ENCODE measurements at places on chromosomes 12 and 14.
A peak's percentile ranks its signal among the peaks of the same experiment; 100 is the strongest.

DNA sequence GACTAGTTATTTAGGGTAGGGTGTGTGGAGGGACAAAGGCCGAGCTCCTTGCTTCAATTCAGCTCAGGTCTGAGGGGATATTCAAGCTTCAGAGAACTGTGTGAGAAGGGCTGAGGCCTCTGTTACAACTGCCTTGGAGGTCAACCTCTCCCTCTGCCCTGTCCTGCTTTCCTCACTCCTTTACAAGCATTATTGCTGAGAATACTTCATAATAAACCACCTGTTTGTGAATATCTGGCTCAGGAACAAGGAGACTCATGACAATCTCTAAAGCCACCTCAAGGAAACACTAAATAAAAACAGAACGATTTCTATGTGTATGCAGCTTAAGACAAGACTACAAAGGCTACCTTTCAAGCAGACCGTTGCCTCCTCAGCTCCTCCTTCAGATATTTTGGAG lies 21.7 kb downstream of the OTOGL start:
- no peaks in the 10 kb centered on the region for H3K27me3 ChIP-seq
- no peaks in the 10 kb centered on the region for H3K4me1 ChIP-seq
- H3K27ac ChIP-seq: no peak overlapping the region
- H3K36me3 ChIP-seq: no peaks in the 10 kb centered on the region
- H3K4me3 ChIP-seq: no peak overlapping the region

- no peak for DNase-seq
- H3K4me3 ChIP-seq: peak overlapping the region; percentile 96
- peaks cover 15% of the 10 kb centered on the region for H3K4me1 ChIP-seq
- no peak overlapping the region for H3K27ac ChIP-seq
- peaks cover 17% of the 10 kb centered on the region for H3K36me3 ChIP-seq
- H3K27me3 ChIP-seq: no peaks in the 10 kb centered on the region
Observed at GRCh38 chr12:53624458-53624857, 1.7 kb downstream of the ATF7 start.

GRCh38 chr12:13028825-13029570 lies 15.2 kb upstream of the FAM234B start:
- DNase-seq: no peak
- no peaks in the 10 kb centered on the region for H3K4me1 ChIP-seq
- H3K27ac ChIP-seq: no peak overlapping the region
- H3K4me3 ChIP-seq: no peak overlapping the region
- peaks cover 28% of the 10 kb centered on the region for H3K27me3 ChIP-seq
- no peaks in the 10 kb centered on the region for H3K36me3 ChIP-seq

DNA sequence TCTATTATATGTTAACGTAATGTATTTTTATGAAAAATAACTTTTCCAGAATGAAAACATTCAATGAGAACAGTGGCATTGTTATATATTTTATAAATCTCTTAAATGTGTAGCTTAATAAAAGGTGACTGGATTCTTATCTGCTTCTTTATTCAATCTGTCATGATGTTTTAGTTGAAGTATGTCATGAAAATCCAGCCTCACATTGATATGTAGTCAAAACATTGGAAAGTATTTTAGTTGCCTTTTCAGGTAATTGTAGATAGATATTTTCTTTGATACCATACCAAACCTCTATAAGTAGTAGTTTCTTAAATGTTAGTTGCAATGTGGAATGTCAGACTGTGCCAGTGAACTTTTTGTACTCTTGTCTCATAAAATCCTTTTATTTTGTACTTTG lies 41.3 kb upstream of the MSRB3 start:
- no peak overlapping the region for H3K4me3 ChIP-seq
- peaks cover 5% of the 10 kb centered on the region for H3K4me1 ChIP-seq
- no peak overlapping the region for H3K27ac ChIP-seq
- H3K36me3 ChIP-seq: peaks cover 12% of the 10 kb centered on the region
- no peak for DNase-seq
- H3K27me3 ChIP-seq: no peaks in the 10 kb centered on the region
